KBM-7 (cell line): ENCODE measurements at places on chromosomes 5 and 9.

GRCh38 chr9:18256568-18256967, 217.4 kb upstream of the ADAMTSL1 start:
- DNase-seq = no peak

DNA sequence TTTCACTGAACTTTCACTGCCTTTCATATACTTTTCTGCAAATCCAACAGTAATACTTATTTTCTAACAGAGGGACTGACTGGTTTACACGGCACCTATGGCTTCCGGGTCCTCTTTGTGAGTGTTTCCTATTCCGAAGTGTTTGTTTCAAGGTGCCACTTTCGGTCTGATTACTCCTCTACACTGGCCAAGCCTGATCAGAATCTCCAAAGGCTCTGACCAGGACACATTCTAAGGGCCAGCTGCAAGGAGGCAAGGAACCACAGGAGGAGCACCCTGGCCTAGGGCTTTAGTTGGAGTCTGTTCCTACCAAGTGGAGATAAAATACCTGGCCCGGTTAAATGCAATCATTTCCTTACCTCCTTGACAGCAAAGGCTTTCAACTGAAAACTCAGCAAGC, 132.1 kb downstream of the GLIS3 start:
- no peak for DNase-seq

- no peak for DNase-seq
Observed at GRCh38 chr9:113380869-113381378, 4.1 kb upstream of the HDHD3 start.

DNA sequence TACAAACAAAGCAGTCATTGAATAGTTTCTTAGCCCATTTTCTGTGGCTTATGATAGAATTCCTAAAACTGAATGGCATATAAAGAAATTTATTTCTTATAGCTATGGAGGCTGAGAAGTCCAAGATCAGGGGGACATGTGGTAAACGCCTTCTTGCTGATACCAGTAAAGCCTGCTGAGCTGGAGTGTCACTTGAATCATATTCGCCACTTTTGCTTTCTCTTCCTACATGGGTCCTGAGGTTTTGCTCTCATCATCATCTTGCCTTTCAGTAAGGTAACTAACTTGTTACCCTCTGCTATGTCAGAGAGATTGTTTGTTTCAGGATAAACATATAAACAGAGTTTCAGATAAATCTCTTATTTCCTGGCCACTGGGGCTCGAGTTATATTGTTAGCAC, 203.3 kb upstream of the DMRT1 start:
- DNase-seq = no peak

DNA sequence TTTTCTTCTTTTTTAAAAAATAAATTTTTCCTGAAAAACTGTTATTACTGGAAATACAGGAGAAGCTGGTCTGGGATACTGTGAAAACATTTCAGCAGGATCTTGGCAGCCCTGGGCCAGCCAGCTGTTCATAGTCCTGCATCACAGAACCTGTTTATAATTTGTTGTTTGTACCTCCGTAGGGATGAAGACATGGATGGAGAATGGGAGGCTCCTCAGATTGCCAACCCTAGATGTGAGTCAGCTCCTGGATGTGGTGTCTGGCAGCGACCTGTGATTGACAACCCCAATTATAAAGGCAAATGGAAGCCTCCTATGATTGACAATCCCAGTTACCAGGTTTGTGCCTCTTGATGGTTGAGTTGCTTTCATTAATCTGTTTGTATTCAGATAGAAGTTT, 12.4 kb upstream of the MAML1 start:
- no peak for DNase-seq

GRCh38 chr9:137168573-137168903, 1.3 kb downstream of the LRRC26 start:
- no peak for DNase-seq

DNA sequence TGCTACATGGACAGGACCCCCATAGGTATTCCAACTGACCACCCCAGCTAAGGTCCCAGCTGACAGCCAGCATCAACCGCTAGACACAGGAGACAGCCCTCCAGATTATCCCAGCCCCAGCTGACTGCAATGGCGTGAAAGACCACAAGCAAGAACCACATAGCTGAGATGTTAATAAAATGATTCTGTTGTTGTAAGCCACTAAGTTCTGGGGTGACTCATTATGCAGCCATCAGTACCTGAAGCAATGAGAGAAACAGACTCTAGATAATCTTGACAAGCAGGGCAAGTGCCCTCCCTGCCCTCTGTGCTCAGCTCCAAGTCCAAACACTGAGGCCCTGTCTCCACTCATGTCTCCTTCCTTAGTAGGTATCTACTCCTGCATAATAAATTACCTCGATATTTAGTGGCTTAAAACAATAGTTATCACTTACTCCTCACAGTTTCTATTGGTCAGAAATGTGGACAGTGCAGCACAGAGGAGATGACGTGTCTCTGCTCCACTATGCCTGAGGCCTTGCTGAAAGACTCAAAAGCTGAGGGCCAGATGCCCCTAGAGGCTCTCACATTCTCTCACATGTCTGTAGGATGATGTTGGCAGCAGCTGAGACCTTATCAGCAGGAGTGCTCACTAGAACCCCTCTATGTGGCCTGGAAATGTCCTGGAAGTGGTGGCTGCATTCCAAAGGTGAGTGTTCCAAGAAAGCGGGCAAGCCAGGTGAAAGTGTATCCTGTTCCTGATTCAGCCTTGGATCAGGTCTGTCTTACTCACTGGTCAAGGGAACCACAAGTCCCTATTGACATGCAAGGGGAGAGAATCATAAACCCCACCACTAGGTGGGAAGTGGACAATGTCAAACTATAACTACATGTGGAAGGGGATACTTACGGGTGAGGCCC, 2.5 kb downstream of the MGAT1 start:
- no peak for DNase-seq

DNA sequence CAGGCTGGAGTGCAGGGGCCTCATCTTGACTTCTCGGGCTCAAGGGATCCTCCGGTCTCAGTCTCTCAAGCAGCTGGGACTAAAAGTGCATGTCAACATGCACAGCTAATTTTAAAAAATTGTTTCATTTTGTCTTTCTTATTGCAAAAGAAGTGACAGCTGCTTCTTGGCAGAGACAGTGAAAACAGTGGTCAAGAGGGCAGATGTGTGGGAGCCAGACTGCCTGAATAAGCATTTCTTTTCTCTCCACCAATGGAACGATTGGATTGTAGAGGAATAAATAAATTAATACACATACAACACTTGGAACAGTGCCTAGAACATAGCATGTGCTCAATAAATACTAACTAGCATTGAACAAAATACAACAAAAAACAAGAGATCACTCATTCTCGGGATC, 27.4 kb upstream of the KIF4B start:
- DNase-seq = no peak

- DNase-seq = peak; percentile 93
Observed at GRCh38 chr9:134455934-134456755, 129.9 kb downstream of the RXRA start.

DNA sequence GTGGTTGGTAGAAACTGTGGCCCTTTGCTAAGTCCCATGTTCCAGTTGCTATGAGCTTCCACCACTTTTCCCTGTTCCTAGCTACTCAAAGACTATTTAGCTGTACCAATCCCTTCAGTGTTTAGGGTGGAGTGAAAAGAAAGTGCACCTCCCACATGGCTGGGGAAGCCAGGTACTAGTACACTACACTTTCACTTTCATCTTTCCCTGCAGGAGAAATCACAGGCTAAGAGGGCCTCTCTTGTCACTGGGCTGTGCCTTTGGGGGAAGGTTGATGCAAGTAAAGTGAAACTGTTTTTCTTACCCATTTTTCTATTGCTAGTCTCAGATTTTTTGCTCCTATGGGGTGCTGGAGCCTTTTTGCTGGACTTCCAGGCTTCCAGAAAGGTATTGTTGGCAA, 33.5 kb upstream of the CKS2 start:
- no peak for DNase-seq

- DNase-seq = no peak
Observed at GRCh38 chr9:83992407-83992806, 11.8 kb downstream of the RMI1 start.

DNA sequence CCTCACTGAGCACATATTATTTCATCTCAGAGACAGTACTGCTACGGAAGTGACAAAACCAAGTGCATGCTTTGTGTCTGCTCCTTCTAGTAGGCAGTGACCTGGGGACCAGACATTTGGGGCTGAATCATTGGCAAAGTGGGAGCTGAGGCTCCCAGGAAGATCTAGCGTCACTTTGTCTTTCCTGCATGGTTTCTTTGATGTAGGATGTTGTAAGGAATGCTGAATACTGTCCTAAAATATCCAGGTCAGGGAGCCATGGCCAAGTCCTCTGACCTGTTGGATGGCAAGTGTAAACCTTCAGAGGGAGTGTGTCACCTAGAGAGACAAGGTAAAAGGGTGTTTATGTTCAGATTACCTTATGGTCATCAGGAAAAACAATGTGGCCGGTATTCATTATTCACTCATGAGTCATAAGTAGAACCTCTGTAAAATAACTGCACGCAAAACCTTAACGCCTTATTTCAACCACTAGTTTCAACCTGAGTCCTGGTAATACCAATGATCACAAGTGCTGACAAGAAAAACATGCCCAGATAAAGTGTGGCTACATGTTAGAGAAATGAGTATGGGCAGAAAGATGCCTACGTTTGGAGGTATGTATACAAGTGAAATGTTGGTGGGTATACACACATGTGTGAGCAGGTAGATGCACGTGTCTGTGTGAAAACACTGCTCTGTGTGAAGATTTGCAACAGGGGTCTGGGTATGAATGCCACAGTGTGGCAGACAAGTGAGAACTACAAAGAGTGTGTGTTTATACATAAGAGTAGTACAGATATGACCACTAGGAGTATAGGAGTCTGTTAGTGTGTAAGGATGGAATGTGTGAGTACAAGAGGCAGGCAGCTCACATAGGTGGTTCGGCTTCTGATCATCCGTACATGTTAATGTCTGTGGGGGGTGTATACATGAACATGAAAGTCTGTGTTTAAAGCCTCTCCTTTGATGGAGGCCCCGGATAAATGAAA, 263.9 kb downstream of the SPOCK1 start:
- DNase-seq = no peak

DNA sequence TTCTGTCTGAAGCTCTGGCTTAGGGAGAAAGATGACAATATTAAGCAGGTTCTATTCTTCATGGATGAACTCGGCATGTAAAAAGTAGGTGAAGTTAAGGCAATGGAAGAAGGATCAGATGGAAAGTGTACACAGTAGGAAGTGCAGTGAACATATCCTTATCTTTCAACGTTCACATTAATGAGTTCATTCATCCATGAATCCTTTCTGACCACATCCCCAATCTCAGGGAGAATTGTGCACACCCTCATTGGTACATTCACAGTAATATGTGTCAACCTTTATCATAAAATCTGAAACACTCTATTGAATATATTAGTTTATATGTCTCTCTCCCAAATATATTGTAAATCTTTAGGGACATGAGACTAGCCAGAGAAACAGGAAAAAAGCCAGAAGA, 5.5 kb downstream of the GIN1 start:
- peak; percentile 88 for DNase-seq

- no peak for DNase-seq
Observed at GRCh38 chr9:69955536-69956355, 87.9 kb upstream of the MAMDC2 start.

DNA sequence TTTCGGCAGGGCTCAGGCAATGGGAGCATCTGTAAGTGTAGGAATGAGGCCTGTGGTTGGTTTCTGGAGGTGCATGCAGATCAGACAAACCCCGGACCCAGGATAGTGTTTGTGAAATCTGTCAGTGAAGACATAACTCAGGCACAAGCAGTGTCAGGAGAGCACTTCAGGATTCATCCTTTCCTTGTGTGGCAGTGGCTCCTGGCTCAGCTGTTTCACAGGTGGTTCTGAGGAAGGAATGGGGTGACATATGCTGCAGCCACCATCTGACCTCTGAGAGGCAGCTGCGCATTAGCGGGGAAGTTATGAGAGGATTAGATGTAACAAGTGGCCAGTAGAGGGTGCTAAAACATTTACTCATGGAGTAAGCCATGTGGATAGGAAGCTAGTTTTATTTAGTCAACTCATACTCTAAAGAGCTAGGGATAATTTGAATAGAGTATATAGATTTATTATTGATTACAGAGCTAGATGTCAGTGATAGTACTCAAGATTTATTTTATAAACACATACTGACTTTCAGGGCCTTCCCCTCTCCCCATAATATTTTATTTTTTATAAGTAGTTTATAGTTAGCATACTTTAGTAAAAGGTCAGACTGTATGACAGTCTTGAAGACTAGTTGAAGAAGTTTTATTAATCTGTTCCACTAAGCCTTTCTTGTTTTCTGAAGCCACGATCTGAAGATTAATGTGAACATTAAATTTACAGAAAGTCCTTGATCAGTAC, 28.4 kb downstream of the NNT start:
- DNase-seq = peak; percentile 76

GRCh38 chr5:115180165-115180709, 10.5 kb upstream of the TRIM36 start:
- peak; percentile 58 for DNase-seq

- DNase-seq = peak; percentile 42
Observed at GRCh38 chr5:61167382-61167781, 5.1 kb upstream of the SMIM15 start.

- no peak for DNase-seq
Observed at GRCh38 chr5:38793099-38793498, 52.7 kb upstream of the OSMR start.

DNA sequence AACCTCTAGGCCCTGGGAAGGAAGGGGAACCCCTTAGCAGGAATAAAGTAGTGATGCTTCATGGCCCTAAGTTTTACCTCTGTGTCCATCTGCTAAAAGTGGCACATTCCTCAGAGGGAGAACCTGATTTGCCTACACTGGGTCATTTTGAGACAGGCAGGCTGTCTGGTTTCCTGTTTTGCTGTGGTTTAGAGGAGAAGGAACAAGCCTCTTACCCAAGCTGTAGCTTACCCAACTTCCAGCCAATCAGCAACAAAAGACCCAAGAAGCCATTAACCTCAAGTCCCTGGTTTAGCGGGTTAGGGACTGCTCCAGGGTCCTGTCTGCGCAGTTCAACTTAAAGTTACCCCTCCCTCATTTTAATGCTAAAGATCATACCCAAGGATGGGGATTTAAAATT, 411.0 kb downstream of the MAT2B start:
- DNase-seq = peak; percentile 92

DNA sequence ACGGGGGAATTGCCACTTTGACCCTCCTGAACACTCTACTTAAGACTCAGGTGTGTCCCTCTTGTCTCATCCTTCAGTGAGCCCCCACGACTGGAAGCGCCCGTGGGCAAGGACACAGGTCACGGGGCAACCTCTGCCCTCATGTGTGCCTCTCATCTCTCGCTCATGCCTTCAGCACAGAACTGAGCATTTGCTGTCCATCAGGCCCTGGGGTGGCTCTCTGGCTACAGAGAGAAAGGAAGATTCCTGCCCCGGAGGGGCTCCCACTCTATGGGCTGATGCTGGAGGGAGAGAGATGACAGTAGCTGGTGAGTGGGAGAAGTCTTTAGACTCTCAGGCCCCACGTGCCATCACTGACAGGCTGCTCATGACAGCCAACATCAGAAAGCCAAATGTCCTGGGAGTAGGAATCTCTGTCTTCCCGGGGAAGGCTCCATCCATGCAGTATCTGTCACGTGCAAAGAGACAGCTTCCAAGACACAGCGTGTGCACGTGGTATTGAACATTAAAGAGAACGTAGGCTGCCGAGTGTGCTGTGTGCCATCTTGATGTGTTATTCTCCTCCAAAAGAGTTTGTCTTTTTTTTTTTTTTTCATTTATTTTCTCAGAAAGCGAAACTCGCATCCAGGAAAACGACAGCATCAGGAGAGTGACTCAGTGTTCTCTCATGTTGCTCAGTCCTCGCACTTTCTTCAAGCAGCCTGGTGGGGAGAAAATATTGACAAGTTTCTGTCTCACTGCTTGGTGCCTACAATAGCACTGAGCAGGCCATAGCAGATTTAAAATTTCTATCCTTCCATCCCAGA, 190.5 kb downstream of the GAS1 start:
- no peak for DNase-seq
